HS-5 (cell line): ENCODE measurements at places on chromosomes 1 and 21.

- DNase-seq = no peak
These were observed 3.0 kb upstream of the MORC3 start for GRCh38 chr21:36316872-36317484.

GRCh38 chr1:40612345-40612831 lies 53.1 kb downstream of the RIMS3 start:
- DNase-seq = no peak

DNA sequence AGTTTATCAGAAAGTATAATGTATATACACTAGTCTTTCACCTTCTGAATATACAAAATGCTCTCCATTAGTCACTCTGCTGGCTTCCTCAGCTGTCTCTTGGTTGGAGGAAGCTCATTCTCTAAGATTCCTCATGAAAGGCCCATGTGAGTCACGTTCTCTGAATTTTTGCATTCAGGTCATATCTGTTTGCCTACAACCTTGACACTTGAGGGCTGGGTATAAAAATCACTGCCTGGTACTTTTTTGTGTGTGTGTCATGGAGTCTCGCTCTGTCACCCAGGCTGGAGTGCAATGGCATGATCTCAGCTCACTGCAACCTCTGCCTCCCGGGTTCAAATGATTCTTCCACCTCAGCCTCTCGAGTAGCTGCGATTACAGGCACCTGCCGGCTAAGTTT lies 2.8 kb upstream of the GALNT2 start:
- DNase-seq = no peak

DNA sequence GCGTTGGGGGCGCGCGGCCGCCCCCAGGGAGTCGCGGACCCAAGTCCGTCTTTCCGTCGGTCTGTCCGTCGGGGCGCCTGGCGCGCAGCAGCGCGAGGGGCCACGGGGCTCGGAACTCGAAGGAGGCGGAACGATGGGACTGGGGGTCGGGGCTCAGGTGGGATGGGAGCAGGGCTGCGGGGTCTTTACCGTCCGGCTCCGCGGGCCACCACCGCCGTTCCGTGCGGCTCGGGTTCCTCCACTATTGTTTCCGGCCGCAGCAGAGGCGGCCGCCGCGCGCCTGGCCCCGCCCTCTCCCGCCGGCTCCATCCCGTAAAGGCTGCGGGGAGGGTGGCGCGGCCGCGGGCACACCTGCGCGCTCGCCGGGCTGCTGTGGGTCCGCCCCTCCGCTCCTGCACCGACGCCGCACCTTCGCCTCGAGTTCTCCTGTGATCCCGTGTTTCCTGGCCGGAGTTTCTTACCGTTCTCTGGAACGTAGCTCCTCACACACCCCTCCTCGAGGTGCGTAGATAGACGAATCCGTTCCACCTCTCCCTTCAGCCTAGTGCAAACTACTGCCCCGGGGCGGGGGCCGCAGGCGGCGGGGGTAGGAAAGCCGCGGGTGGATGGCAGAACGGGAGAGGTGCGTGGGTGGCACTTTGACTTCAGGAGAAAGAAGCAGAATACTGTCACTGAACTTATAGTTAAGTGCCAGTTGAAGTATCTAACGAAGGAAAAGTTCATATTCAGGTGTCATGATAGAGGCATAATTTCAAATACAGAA lies at the start of gene C21orf91:
TSS of gene C21orf91 (minus strand) at position 243 of the 763 bp plus-strand sequence. CDS start 1,038 bp downstream, outside the sequence.
- peak; percentile 53 for DNase-seq

- DNase-seq = no peak
These were observed 295.8 kb downstream of the MATN1 start for GRCh38 chr1:30427545-30427944.

- no peak for DNase-seq
These were observed 13.8 kb downstream of the DSCAM start for GRCh38 chr21:40833184-40833583.

DNA sequence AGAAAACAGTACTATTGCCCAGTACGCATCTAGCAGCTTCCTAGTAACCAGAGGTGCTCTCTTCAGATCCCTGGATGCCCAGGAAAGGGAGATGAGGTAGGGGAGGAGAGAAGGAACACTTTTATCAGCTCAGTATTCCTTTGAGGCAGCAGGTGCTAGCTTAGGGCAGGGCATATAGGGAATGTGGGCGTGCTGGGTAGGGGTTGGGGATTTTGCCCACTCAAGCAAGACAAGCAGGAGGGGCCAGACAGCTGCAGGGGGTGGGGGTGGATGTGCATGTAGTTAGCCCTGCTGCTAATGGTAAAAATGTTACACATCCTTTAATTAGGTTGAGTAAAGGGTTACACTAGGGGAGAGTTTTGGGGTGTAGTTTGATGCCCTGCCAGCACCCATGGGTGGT lies 18.1 kb upstream of the AVPR1B start:
- no peak for DNase-seq

DNA sequence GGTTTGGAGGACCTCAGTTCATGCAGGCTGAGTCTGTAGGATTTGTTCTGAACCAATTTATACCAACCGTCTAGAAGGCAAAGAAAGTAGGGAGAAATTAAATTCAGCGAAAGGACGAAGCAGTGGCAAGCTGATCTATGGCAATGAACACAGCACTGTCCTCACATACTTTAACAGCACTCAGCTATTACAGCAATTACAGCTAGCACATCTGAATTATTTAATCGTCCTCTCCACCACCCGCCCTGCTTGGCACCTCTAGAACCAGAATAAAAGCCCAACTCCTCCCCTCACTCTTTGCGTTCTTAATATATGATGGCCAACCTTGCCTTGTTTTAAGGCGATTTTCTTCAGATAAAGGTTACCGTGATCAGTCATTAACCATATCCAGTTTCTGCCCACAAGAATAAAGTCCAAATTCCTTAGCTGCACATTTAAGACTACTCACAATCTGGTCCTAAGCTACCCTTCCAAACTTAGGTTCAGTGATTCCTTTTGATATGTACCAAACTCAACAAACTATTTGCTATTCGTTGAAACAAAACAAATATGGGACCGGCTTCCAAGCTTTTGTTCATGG lies 169.4 kb upstream of the ESRRG start:
- DNase-seq = no peak

GRCh38 chr1:119747451-119747850 lies 21.3 kb downstream of the HMGCS2 start:
- no peak for DNase-seq

GRCh38 chr1:108011295-108011694 lies 46.3 kb upstream of the VAV3 start:
- DNase-seq = no peak

- peak; percentile 82 for DNase-seq
These were observed 99.6 kb downstream of the APP start for GRCh38 chr21:26070822-26071425.

- no peak for DNase-seq
These were observed 500 bp downstream of the FAM20B start for GRCh38 chr1:179025975-179026812.

GRCh38 chr1:100266741-100267140 lies 725 bp downstream of the RTCA start:
- DNase-seq = no peak

- no peak for DNase-seq
These were observed 29.2 kb downstream of the IGSF5 start for GRCh38 chr21:39774227-39774626.

GRCh38 chr1:109298666-109299557 lies 7.9 kb downstream of the MYBPHL start:
- no peak for DNase-seq

- no peak for DNase-seq
These were observed 8.0 kb upstream of the FTCD start for GRCh38 chr21:46163380-46163779.

DNA sequence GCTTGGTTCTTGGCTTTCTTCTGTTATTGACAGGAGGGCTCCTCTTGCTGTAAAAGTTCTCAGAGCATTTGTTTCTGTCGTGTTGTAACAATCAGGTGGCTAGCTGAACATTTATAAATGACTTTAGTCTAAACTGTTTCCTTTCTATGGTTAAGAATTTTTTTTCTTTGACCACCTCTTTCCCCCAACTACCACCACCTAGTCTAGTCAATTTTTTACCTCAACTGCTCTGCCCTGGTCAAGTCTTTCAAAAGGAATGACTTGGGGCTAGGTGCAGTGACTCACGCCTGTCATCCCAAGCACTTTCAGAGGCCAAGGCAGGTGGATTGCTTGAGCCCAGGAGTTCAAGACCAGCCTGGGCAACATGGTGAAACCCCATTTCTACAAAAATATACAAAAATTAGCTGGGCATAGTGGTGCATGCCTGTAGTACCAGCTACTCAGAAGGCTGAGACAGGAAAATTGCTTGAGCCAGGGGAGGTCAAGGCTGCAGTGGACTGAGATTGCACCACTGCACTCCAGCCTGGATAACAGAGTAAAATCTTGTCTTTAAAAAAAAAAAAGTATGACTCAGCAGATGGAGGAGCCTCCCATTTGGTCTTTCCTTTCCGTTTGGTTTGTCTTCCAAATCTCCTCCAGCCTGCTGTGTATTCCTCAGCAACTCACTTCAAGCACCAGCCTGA lies 40.7 kb downstream of the MAP3K21 start:
- no peak for DNase-seq

DNA sequence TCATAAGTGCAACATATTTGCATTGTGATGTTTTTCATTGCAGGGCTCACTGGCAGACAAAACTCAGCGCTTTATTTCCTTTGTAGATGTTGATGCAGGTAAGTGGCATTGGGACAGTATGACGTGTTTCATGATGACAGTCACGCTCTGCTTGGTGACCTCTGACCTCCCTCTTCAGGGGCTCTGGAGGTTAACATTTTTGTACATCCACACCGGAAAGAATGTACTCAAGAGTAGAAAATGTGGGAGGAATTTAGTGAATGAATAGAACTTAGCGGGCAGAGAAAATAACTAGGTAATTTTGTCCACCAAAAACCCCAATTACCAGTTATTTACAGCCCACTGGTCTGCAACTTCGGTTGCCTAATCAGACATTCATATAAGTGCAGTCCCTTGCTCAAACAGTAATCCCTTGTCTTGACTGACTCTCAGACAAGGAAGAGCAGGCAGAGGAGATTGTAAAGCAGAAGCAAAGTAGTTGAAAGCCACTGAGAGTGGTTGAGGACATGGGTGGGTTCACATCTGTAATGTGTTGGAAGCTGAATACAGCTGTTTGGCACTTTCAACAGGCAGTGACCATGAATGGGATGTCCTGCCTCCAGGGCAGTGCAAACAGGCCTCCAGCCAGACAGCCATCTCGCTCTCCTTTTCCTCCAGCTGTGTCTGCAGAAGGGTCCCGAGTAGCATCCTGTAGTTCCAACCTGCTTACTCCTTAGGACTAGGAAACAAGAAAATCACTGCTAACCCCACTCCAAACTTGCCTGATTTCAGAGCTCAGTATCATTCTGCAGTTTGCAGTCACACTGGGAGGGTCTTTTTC lies 188.9 kb downstream of the NRIP1 start:
- no peak for DNase-seq

GRCh38 chr1:205633421-205633976 lies 1.7 kb upstream of the ELK4 start:
- no peak for DNase-seq

DNA sequence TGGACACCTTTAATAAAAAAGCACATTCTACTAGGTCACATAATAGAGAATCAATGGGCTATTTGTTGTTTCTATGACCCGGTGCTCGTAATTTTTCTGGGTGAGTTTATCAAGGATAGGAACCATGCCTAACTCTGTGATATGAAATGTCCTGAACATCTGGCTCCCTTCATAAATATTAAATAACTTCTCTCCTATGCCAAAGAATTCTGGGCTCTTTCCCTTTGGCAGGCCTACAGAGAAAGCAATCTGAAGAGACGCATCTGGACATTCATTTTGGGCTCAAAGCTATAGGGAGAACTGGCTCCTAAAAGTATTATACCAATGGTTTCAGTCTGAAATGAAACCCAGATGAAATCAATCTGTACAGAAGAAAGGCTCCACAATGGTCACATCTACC lies 38.8 kb upstream of the ANGPTL7 start:
- no peak for DNase-seq

- no peak for DNase-seq
These were observed 7.4 kb downstream of the HYI start for GRCh38 chr1:43446388-43446740.

- no peak for DNase-seq
These were observed 26.1 kb downstream of the MAN1C1 start for GRCh38 chr1:25642574-25643108.

DNA sequence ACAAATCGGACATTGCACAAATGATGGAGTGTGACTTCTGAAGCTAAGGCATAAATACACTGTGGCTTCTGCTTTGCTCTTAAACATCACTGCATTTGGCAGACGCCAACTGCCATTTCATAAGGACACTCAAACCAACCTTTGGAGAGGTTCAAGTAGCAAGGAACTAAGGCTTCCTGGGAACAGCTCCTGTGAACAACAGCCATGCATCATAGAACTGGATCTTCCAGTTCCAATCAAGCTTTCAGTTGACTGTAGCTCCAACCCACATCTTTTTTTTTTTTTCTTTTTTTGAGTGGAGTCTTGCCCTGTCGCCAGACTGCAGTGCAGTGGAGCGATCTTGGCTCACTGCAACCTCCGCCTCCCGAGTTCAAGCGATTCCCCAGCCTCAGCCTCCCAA lies 10.7 kb upstream of the HUNK start:
- no peak for DNase-seq

GRCh38 chr1:37056325-37056724 lies 22.0 kb upstream of the GRIK3 start:
- DNase-seq = no peak

GRCh38 chr21:41242238-41242829 lies 74.3 kb upstream of the FAM3B start:
- DNase-seq = no peak

- DNase-seq = no peak
These were observed 19.1 kb upstream of the CGN start for GRCh38 chr1:151492120-151492519.

DNA sequence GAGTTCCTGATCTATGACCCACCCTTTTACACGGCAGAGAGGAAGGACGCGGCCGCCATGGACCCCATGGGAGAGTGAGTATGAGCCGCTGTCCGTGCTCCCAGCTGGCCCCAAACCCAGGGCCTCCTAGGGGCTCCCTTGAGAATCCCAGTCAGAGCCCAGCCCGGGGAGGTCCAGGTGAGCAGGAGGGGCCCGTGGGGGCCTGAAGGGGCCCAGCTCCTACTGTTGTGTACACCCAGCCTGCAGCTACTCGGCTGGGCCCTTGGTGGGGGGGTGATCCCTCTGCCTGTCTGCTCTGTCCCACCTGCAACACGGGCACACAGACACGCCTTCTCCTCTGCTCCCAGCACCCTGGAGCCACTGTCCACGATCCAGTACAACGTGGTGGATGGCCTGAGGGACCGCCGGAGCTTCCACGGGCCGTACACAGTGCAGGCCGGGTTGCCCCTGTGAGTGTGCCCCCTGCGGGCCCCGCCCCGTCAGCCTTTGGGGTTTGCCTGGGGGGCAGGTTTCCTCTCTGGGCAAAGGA lies 28.6 kb upstream of the LRRC3 start:
- DNase-seq = no peak

DNA sequence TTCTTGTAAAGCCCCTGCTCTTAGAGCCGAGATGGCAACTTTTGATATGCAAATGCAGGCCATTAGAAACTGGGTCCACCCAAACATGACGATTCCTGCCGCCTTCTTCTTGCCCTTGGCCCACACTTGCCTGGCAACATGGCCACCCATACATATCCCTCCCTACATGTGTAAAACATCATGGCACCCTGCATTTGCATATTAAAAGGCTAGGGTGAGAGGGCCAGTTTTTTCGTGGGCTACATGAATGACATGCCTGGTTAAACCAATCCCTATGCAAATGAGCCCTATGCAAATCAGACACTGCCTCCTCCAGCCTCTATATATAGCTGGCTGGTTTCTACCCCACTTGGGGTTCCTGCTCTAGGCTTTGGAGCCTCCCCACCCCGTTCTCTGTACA lies 18.8 kb downstream of the PLA2G2A start:
- DNase-seq = no peak
